ENCODE measurements at places on chromosomes 5 and 9.

- no peak for DNase-seq
Observed at GRCh38 chr9:526904-527591, 312.4 kb downstream of the DOCK8 start.

- DNase-seq = no peak
Observed at GRCh38 chr9:92499701-92500100, 17.4 kb upstream of the ASPN start.

GRCh38 chr5:65696892-65697291, 25.0 kb downstream of the SGTB start:
- DNase-seq = no peak

DNA sequence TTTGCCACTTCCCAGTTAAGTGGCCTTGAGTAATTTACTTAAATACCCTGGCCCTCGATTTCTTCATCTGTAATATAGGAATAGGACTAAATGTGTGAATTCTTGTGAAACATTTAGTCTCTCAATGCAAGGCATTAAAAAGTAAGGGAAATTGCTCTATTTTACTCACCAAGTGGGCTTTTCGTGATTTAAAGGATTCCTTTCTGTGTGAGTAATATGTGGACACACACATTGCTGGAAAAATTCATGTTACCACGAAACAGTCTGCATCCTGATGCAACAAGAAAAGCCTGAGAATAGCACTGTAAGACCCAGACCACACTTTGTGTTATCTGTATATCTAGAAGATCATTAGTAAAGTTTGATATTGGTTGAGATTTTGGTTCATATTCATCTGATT, 1243.0 kb upstream of the CDH9 start:
- no peak for DNase-seq

DNA sequence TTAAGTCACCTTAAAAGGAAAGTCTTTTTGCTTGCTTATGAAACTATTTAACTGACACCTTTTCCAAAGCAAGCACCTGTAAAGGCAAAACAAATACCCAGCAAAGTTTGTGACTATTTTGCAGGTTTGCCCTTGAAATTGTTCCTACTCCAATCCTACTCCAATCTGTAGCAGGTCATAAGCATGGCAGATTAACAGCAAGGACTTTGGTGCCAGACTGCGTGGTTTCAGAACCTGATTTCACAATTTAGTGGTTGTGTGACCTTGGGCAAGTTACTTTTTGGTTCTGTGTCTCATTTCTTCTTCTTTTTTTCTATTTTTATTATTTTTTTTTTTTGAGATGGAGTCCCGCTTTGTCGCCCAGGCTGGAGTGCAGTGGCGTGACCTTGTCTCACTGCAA, 282.1 kb downstream of the RFX3 start:
- no peak for DNase-seq

DNA sequence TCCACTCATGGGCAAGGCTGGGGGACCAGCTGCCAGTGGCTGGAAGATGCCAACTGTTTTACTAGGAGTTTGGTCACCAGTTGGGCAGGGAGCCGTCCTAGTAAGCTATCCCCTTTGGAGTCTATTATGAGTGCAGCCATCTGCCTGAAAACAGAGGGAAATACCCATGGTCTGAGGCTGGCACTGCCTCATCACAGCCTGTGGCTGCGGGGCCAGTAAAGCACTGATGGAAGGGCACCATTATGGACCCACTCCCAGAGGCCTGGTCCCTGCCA, 187.2 kb upstream of the PANK3 start:
- no peak for DNase-seq

- DNase-seq = no peak
Observed at GRCh38 chr9:111838439-111838838, 43.7 kb upstream of the SHOC1 start.

DNA sequence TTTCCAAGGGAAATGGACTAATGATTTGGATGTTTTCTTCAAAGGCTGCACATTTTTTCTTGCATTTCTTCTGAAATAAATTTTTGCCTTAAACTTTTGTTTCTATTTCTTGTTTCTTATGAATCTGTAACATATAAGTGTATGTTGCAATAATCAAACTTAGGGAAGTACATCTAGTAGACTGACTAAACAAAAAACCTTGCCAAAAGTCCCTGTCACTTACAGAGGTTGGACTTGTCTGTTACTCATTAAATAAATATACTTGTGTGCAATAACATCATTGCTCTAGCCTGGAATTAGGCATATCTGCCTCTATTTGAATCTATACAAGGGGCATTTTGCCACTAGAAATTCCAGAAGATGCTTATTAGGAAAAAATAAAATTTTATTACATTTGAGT, 56.6 kb downstream of the C6 start:
- no peak for DNase-seq

DNA sequence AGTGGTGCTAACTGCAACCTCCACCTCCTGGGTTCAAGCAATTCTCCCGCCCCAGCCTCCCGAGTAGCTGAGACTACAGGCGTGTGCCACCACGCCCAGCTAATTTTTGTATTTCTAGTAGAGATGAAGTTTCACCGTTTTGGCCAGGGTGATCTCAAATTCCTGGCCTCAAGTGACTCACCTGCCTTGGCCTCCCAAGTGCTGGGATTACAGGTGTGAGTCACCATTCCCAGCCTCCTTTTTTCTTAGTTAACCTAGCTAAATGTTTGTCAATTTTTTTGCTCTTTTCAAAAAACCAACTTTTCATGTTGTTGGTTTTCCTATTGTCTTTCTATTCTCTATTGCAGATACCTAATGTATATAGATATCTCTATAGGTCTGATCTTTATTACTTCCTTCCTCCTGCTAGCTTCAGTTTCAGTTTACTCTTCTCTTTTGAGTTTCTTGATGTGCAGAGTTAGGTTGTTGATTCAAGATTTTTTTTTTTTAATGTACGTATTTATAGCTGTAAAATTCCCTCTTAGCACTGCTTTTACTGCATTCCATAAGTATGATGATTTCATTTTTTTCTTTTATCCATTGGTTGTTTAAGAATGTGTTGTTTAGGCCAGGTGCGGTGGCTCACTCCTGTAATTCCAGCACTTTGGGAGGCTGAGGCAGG, 32.9 kb downstream of the FGD3 start:
- no peak for DNase-seq

GRCh38 chr5:139856714-139857113, 61.1 kb downstream of the PSD2 start:
- DNase-seq = no peak

DNA sequence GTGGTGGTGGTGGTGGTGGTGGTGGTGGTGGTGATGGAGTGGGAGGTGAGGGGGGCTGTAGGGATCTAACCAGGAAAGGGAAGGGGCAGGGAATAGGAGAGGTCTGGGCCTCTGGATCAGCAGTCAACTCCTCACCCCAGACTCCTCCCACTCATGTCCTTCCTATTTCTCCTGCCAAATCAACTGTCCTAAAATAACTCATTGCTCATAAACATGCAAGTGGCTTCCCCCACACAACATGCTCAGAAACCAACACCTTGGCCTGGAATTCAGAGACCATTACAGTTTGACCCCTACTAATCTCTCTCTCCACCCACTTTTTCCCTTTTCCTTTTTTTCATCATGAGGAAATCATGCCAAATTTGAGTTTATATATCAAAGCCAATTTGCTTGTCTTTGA, 8.4 kb upstream of the FSD1L start:
- DNase-seq = no peak

DNA sequence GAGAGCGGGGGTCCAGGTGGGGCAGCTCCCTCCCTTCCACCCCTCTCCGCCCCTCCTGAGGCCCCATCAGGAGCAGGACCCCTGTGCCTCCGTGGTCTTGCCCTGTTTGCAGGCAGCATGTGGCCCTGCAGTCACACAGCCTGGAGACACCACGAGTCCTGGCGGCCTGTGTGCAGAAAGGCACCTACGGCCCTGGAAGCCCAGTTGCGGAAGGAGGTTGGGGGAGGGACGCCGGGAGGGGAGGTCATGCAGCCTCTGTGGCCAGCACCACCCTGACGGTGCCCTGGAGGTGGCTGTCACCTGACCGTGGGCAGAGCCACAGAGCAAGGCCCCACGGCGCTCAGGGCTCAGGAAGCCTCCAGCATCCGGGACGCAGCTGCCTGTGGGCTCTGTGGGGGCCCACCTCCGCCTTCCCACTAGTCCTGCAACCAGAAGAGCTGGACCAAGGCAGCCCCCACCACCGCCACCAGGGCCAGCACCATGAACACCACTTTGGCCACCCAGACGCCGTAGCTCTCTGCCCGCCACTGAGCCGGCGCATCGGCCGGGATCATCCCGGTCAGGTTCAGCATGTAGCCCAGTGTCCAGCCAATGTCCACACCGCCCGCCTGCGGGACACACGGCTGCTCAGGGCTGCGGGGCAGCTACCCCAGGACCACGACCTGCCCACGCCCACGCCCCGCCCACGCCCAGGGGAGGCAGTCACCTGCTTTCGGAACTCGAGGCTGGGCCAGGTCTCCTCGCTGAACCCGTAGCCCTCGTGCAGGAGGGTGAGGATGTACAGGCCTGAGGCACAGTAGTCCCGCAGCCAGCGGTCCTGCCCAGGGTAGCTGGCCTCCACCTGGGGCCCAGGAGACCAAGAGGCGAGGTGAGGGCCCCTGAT, 6.4 kb downstream of the ENTPD8 start:
- no peak for DNase-seq

GRCh38 chr5:81826128-81826527, 75.2 kb upstream of the SSBP2 start:
- no peak for DNase-seq

GRCh38 chr5:56307714-56308333, 74.7 kb upstream of the ANKRD55 start:
- no peak for DNase-seq

DNA sequence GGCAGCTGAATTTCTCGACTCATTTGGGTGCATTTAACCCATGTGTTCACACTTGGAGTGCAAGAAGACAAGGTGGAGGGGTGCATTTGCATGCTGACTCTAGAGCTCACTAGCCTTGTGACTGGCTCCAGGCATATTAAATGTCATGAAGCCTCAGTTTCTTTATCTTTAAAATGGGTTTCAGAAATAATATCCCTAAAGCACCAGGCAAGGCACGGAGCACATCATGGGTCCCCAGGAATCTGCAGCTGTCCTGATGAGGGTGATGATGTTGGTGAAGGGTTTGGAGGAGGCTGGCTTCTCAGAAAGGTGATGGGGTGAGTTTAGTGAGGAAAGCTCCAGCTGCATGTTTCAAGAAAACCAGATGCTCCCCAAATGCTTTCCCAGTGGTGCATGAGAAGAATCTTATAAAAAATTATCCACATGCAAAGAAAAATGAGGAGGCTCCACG, 14.8 kb downstream of the STC2 start:
- DNase-seq = no peak

GRCh38 chr5:63854076-63854475, 108.2 kb downstream of the HTR1A start:
- DNase-seq = no peak

- no peak for DNase-seq
Observed at GRCh38 chr5:32933692-32934091, 222.6 kb downstream of the NPR3 start.

GRCh38 chr5:135602882-135603721, 24.3 kb upstream of the CXCL14 start:
- no peak for DNase-seq

GRCh38 chr5:5612096-5612495, 189.6 kb downstream of the ICE1 start:
- DNase-seq = no peak

DNA sequence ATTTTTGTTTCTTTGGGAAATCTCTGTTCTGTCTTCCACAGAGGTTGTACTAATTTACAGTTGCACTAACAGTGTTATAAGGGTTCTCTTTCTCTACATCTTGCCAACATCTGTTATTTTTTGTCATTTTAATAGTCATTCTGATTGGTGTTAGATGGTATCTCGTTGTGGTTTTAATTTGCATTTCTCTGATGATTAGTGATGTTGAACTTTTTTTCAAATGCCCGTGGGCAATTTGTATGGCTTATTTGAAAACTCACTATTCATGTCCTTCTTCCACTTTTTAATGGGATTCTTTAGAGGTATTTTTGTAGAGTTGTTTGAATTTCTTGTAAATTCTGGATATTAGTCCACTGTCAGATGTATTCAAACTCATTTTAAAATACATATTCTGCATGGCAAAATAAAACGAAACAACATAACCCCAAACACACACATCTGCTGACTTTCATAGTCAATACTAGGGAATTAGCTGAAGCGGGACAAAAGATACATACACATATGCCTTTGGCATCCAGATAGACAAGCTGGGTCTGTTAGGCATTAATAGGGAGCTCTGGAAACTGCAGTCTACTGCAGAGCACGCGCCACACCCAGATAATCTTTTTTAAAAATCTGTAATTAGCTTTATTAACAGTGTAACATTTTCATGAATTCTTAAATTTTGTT, 5.8 kb upstream of the SPATA31C2 start:
- DNase-seq = no peak

- DNase-seq = no peak
Observed at GRCh38 chr5:113102121-113102531, 125.5 kb downstream of the DCP2 start.

- DNase-seq = peak; percentile 79
Observed at GRCh38 chr5:172175263-172175719, 12.7 kb downstream of the STK10 start.

GRCh38 chr9:75130621-75131230, 42.4 kb downstream of the OSTF1 start:
- DNase-seq = no peak

GRCh38 chr5:172178991-172179989, 8.7 kb downstream of the STK10 start:
- DNase-seq = peak; percentile 69

DNA sequence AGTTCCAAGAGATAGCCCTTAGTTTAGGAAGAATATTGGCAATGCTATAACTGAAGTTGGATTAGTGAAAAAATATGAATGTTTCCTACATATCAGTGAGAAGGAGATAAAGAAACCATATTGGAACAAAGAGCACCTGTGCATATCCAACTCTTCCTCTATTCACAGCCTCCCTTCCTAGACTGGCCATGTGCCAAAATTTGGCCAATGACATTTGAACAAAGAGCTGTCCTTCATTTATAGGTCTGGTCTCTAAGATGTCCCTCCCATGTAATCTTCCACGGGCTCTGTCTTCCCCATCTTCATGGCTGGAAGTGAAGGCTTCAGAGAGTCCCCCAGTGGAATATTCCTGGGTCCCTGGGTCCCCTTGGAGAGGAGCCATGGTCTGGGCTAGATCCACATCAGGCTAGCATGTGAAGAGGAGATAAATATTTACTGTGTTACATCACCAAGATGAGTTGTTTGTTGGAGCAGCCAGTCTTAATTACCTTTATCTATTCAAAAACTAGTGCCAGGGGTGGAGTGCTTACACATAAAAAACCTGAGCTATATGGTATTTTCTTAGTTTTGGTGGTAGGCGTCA, 190.0 kb upstream of the S1PR3 start:
- no peak for DNase-seq

- no peak for DNase-seq
Observed at GRCh38 chr5:20476016-20476415, 488.0 kb upstream of the CDH18 start.

DNA sequence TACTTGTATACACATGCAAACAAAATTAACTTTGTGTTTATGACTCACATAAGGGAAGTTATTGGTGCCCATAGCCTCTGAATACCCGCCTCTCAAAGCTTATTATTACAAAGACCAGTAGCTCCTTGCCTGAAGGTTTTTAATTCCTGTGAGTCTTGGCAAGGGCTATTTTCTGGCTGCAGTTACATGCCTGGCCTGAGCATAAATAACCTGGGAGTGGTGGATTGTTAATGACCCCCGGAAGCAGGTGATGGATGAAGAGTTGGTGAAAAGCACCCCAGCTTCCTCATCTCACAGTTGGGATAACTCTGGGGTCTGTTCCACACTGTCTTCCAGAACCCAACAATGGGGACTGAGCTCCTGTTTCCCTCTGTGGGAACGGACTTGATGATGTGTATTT, 594.5 kb downstream of the PDE4D start:
- DNase-seq = no peak
